ENCODE measurements at places on chromosomes 4 and X.

GRCh38 chrX:39331082-39331704 is 529.9 kb downstream of the MID1IP1 start:
- DNase-seq = no peak

DNA sequence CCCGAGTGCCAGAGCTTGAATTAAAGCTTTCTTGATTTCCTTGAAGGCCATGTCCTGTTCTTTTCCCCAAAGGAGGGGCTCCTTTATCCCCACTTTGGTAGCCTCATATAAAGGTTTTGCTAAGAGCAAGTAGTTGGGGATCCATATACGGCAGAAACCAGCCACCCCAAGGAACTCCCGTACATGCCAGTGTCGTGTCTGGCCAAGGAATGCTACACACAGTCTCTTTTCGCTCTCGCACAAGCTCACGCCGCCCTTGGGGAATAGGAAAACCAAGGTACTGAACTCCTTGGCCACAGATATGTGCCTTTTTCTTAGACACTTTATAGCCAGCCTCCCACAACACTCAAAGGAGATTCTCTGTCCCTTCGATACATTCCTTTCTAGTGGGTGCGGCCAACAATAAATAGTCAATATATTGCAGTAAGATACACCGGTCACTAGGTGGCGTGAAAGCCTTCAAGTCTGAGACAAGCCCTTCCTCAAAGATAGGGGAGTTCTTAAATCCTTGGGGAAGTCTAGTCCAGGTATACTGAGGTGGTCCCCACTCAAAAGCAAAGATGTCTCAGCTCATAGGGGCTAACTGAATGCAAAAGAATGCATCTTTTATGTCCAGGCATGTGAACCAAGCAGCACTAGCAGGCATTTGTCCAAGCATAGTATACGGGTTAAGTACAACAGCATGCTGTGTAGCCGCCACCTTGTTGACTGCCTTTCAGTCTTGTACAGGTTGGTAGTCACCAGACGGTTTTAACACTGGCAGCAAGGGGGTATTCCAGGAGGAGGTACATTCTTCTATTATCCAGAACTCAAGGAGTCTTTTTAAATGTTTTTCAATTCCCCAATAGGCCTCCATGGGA is 57.8 kb upstream of the XAGE1B start:
- DNase-seq = peak; percentile 26

- no peak for DNase-seq
Observed at GRCh38 chrX:48958635-48959094, 1.3 kb upstream of the OTUD5 start.

DNA sequence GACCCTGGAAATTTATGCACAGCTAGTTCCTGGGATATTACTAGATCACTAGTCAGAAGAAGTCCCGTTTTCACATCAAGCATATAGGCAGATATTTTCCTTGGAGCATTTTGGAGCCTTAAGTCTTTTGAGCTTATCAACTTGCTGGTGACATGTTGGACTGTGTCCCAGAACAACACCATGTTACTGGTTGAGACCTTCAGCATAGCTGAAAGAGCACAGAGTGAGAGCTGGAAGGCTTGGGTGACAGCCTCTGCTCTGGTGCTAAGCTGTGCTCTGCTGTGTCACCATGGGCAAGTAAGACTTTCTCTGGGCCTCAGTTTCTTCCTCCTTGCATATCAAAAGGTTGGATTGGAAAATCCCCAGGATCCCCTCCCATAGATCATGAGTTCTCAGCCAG is 116.6 kb upstream of the FRMPD4 start:
- DNase-seq = no peak

DNA sequence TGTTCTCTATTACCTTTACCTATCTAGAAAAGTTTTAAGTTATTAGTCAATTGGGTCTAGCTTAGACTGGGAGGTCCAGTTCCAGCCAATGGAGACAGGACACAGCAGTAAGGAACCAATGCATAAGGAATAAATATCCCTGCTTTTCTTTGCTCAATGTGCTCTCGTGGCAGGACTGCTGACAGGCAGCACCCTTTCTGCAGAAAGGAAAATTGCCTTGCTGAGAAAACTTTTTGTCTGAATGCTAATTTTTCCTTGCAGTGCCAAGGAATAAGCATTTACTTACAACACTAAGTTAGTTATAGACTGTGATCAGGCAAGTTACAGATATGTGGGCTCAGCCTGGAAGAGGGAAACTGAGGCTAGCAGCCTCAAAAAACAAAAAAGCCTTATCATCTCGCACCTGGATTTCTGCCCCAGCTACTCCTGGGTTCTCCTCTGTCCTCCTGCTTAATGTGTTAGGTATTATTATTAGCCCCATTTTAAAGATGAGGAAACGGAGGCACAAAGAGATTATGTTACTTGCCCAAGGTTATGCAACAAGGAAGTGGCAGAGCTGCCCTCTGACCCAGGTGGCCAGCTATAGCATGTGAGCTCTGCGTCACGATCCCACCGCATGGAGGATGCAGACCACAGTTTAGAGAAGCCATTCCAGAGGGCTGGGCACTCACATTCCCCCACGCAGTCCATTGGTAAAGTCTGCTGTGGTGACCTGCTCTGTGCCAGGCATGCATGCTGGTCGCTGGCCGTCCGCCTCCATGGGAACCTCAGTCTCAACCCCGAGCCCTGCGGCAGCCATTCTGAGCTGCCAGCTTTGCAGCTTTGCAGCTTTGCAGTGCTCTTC is 40.5 kb upstream of the C4orf50 start:
- no peak for DNase-seq

DNA sequence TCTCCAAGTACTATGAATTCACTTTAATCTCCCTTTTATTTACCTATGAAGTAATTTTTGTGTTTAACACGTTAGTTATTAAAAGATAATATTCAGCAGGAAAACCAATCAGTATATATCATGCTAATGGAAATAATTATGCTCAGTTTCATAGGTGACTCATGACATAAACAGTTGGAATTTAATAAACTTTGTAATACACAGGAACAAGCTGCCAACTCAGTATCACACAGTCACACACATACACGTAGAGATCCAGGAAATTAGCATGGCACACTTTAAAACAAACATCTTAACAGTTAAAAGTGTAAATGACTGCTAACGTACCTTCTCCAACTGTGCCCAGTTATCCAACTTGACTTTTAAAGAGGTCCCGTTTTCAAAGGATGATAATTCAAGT is 2.3 kb downstream of the SPATA4 start:
- DNase-seq = no peak

All from CD4-positive, alpha-beta memory T cell (primary cell).